ENCODE measurements at places on chromosomes 12 and 14.

DNA sequence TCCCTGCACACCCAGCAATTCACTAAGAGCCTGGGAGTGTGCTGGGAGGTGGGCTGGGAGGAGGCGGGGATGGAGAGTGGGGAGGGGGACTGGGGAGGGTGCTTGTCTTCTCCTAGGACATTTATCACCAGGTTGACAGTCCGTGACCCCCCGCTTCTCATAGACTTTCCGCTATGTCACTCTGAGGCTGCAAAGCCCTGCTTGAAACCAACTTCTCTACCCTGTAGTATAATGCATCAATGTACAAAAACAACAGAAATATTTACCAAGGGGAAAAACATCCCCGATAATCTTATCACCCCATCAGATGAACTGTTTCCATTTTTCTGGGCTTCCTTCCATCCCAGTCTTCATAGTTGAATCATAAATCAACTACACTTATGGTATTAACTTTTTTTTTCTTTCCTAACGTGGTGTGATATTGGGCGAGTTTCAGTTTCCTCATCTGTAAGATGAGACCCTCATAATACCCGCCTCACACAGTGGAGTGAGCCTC, 28.6 kb upstream of the BATF start:
- no peak for DNase-seq

- peak; percentile 80 for DNase-seq
These were observed 19.6 kb downstream of the POMT2 start for GRCh38 chr14:77301103-77301502.

DNA sequence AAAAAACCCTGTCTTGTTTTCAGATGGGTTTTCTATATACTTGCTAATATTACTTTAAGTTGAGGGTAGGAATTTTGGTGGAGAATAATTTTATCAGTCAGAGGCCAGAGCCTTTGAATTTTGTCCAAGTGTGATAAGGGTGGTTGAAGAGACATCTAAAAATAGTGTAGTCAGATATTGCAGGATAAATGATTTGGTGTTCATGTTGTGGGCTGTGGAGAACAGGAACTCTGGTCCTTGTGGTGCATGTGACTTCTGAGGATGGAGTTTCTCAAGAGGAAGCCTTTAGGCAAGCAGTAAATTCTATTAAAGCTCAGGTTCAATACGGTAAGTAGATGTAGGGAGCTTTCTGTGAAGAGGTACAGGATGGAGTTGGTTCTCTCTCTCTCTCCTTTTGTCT, 2.8 kb downstream of the ADAM21 start:
- DNase-seq = peak; percentile 7

DNA sequence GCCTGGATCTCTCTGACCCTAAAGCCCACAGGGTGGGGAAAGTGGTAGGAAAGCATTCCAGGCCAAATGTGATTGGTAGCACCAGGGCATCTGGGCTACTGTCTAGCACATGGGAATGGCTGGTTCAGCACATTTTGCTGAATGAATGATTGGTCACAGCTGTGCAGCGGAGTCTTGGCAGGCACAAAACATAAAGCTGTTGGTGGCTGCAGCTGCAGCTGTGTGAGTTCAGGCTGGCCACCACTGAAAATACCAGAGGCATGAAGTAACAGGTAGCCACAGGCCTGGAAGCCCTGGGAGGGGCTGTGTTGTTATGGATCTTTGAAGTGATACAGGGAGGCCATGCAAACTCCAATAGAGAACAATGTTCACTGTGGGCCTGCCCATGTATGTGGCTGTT, 72.7 kb downstream of the MYRFL start:
- DNase-seq = no peak

DNA sequence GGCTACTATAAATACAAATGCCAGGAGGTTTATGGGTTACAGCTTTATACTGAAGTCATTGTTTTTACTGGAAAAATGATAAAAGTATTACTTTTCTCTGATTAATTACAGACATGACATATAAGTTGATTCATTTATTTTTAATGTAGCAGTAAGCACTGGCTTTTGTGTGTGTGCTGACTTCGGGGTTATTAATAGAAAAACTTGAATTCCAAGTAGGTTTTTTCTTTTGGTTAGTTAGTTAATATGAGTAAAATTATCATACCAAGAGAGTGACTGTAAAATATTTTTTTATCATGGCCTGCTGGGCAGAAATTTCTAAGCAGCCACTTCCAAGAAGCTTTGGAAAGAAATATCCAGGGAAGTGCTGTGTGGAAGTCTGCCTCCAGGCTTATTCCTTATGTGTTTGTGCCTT, 56.4 kb downstream of the IFT81 start:
- no peak for DNase-seq

GRCh38 chr12:51630986-51631385, 40.0 kb downstream of the SCN8A start:
- DNase-seq = no peak

DNA sequence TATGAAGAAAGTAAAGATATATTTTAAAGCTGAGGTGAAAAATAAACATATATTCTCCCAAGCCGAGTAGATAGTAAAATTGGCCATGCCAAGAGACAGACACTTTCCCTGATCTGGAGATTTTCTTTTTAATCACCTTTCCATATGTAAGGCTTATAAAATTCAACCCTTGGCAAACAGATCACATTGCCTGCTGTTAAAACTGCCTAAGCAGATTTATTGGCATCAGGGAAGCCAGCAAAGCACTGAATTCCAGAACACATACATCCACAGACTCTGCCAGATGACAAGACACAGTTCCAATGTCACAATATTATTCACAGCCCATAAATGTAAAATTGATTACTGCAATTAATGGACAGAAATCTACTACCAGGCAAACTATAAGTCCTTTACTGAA, 78.2 kb upstream of the GARIN2 start:
- no peak for DNase-seq

- DNase-seq = peak; percentile 57
These were observed 873 bp downstream of the PLXNC1 start for GRCh38 chr12:94149119-94149780.

GRCh38 chr12:74317078-74317601, 220.5 kb upstream of the ATXN7L3B start:
- DNase-seq = no peak

DNA sequence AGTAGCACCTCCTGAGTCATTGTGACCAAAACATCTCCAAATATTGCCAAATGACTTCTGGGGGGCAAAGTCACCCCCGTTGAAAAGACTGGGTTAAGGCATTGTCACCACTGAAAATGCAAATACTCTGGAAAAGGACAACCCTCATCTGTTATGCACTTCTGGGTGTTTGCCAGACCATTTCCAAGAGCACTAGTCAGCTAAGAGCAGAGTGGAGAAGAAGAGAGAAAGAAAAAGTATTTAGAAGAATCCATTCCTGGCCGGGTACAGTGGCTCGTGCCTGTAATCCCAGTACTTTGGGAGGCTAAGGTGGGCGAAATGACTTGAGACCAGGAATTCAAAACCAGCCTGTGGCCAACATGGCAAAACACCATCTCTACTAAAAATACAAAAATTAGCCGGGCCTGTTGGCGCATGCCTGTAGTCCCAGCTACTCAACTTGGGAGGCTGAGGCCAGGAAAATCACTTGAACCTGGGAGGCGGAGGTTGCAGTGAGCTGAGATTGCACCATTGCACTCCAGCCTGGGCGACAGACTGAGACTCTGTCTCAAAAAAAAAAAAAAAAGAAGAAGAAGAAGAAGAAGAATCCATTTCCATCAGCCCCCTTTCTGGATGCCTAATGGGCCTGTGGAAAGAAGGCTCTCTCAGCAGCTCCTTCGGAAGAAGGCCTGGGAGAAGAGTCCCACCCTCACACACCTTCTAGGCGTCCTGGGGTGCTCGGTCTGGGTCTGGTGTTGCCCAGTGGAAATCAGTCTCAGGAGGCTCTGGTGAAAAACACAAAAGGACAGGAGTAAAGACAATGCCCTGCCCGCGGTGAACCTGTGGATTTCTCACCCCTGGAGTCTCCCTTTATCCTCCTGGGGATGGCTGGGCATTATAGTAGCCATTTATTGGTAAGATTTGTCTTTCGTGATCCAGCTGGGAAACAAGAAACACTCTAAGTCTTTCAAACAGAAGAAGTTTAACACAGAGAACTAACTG, 3.5 kb upstream of the LTBR start:
- DNase-seq = no peak

DNA sequence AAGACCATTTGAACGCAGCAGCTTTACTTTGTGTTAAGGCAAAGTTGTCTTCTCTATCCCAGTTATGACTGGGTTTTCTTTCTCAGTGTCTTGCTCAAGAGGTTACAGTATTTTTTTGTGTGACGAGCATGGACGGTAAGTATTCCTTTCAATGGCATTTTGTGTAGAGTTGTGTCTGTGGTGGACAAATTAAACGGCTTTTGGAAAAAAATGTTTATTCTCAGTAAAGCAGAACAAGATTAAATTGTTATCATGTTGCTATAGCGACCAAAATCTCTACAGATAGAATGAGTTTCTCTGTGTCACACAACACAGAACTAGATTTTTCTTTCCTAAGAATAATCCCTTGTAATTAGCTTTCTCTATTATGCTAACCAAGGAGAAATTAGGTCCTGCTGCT, 417.1 kb downstream of the AEBP2 start:
- DNase-seq = no peak

- no peak for DNase-seq
These were observed 91.4 kb downstream of the PLCZ1 start for GRCh38 chr12:18646286-18646890.

- DNase-seq = no peak
These were observed 46.9 kb downstream of the EID3 start for GRCh38 chr12:104350211-104351056.

- no peak for DNase-seq
These were observed 64.5 kb upstream of the VASH1 start for GRCh38 chr14:76696791-76697190.

- no peak for DNase-seq
These were observed 93.7 kb downstream of the DHRS2 start for GRCh38 chr14:23729720-23730387.

GRCh38 chr14:79842270-79842669, 369.0 kb downstream of the DIO2 start:
- DNase-seq = no peak

- DNase-seq = peak; percentile 50
These were observed 133.1 kb upstream of the NUDT4 start for GRCh38 chr12:93244514-93245077.

GRCh38 chr12:111451649-111452129, 46.0 kb downstream of the SH2B3 start:
- peak; percentile 68 for DNase-seq

GRCh38 chr12:91074154-91074709, 16.4 kb upstream of the KERA start:
- DNase-seq = no peak

DNA sequence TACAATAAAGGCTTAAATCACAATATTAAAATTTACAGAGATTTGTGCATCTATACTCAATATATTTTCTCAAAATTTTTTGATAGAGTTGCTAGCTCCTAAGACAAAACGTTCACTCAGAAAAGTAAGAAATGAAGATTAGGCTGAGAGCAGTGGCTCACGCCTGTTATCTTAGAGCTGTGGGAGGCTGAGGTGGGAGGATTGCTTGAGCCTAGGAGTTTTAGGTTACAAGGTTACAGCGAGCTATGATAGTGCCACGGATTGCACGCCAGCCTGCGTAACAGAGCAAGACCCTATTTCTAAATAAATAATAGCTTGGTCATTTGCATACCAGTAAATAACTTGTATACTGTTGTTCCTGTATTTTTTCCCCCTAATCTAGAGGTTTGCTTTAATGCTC, 35.0 kb upstream of the CFL2 start:
- DNase-seq = no peak

DNA sequence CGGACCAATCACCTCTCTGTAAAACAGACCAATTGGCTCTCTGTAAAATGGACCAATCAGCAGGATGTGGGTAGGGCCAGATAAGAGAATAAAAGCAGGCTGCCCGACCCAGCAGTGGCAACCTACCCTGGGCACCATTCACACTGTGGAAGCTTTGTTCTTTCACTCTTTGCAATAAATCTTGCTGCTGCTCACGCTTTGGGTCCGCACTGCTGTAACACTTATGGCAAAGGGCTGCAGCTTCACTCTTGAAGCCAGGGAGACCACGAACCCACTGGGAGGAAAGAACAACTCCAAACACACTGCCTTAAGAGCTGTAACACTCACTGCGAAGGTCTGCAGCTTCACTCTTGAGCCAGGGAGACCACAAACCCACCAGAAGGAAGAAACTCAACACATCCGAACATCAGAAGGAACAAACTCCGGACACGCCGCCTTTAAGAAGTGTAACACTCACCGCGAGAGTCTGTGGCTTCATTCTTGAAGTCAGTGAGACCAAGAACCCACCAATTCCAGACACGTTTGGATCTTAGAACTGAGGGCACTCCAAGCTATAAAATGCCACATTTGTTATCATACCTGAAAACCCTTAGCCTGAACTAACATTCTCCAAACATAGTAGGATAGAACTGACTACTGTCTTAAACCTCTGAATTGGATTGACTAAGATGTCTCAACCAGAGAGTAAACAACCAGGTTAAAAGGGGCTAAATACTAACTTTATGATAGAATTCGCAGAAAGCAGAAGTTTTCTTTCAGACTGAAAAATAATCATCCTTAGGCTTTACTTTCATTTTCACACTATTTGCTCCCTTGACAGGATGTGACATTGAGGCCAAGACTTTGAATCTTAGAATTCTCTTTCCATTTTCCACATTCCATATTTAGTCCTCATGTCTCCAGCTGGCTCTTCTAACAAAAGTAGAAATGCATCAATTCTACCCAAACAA, 33.6 kb downstream of the CDKL1 start:
- DNase-seq = peak; percentile 56

GRCh38 chr14:77752799-77753516, 8.0 kb downstream of the SNW1 start:
- no peak for DNase-seq

DNA sequence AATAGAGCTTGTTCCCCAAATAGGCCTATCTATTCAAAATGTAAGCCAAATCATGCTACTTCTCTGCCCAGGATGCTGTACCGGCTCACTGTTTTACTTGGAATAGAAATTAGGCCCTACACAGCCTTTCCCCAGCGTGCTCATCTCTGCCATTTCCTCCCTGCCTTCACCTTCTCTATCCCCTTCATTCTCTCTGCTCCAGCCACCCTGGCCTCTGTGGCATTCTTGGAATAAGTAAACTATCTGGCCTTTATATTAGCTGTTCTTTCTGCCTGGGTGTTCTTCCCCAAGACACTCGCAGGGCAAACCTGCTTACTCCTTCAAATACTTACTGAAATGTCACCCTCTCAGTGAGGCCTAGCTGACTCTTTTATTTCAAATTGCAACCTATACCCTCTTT, 30.9 kb upstream of the DYRK2 start:
- DNase-seq = no peak

- DNase-seq = peak; percentile 33
These were observed 57.9 kb downstream of the RFLNA start for GRCh38 chr12:124352839-124353238.

DNA sequence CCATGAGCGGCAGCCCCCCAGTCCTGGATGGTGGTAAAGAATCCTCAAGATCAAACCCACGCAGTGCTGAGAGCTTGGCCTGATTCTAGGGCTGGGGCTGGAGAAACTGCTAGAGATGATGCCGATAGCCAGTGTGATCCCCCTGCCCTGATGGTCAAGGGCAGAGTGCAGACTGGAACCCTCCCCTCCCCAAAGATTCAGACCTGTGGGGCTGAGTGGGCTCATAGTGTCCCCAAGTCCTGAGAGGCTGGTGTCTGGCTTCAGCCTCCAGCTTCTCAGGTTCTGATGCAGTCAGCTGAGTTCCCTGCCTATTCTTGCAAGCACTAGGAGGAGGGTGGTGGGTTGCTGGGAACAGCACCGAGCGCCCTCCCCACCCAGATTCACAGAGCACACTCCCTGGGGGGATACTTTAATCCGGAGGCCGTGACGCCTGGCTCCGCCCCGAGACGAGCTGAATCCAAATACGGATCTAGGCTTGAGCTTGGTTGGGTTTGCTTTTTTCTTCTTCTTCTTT, 11.9 kb downstream of the RHOF start:
- no peak for DNase-seq

Measured in inflammatory macrophage treated with lipopolysaccharide for 4 hours (primary cell).